ENCODE measurements at places on chromosomes 3 and 15. TPM values are rescaled to one million over a fixed set of nuclear protein-coding genes. Genes with fewer than 3 reads are reported as not detected.

OCA2 gene
- total RNA-seq = 0.38 TPM

DNA sequence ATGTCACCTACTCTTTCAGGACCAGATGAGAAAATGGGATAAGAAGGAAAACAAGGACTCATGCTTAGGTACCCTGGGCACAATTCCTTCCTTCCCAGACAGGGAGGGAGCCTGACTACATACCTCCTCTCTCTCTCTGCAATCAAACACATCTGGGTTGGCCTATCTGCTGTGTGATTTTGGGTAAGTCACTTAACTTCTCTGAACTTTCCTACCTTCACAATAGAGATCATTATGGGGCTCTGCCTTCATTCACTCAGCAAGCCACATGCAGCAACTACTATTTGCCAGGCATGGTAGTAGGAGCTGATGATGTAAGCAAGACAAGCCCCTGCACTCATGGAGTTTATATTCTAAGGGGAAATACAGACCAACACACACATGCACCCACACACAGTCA is 251.2 kb downstream of the SHQ1 start:
- no peak for ATAC-seq

ACP3 gene
- total RNA-seq = not detected

DNA sequence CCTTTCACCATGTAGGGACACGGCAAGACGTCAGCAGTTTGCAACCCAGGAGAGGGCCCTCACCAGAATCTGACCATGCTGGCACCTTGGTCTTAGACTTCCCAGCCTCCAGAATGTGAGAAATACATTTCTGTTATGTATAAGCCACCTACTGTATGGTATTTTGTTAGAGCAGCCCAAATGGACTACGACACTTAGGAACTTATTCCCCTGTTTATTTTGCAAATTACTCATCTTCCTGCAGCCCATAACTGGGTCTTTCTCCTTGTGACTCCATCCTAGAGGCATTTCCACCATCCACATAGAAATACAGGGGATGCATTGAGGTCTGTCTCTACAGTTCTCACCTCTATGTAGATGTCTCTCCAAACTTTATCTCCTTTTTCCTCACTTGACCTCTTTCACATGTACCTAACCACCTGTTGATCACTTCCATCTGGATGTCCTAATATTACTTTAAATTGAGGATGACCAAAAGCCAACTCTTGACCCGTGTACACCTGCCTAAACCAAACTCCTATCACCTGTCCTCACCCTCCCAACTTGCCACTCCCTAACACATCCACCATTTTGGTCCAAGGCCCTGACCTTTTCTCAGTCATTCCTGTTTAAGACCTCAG is 406.0 kb upstream of the WNT5A start:
- no peak for ATAC-seq

DNA sequence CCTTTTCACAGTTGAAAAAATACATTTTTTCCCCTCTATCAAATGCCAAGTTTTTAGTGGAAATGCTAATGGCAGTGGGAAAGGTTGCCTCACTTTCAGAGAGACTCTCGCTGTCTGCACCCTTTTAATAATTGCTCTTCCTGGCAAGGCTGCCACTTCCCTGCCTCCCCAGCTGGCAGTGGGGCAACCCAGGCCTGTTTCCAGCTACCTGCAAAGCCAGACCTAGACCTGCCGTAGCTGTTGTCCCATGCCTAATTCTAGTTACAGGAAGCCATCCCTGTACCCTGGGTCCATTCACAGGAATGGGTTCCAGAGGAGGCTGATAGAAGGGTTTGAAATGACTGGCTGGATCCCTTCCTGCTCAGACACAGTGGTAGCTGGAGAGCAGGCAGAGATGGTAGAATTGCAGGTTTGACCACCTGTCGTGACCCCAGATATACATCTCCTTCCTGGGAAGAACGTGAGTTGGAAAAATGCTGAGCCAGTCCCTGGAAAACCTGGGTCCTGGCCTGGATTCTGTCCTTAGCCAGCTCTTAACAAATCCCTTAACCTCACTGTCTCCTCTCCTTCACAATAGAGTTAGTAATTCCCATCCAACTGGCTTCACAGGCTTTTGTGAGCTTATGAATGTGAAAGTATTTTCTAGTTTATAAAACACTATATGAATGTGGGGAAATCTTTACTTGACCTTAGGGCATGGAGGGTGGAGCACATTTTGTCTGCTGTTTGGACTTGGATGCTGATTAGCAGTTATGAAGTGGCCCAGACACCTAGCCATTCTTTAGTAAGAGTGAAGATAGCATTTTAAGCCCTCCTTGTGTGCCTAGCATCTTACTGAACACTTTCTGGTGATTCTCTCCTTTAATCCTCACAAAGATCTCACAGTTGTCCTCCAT is 12.9 kb upstream of the ALPK3 start:
- no peak for ATAC-seq

GRCh38 chr15:56490461-56490860 is 25.5 kb upstream of the MNS1 start:
- no peak for ATAC-seq

DAZL gene
- 0.05 TPM for total RNA-seq

- no peak for ATAC-seq
Observed at GRCh38 chr3:98809557-98809956, 46.4 kb downstream of the ST3GAL6 start.

BNC1 gene
- 0.18 TPM for total RNA-seq

DNA sequence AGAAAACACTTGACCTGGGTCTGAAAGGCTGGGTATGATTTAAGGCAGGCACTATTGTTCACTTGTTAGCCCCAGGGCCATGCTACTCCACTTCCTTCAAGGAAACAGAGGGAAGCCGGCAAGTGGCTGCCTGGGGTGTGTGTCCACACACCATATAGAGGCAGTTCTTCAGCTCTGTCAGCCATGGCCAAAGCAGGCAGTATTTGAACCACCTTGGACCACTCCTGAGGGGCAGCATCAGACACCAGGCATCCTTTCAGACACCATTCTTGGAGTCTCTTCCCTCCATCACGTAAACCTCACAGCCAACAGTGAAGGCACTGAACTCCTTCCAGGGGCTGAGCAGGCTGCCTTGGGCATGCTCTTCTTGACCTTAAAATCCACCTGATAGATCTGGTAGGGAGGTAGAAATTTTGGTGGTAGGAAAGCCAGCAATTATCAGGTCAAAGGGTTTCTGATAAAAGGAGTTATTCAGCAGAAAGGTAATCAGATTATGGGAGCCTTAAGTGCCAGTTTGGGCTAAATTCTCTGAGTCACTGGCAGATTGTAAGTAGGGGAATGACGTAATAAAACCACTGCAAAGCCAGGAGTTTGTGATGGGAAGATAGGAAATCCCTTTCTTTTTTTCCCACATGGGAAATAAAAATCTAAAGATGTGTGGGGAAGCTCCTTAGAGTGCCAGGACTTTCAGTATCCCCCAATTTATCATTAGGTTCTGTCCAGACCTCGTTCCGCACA is 20.2 kb downstream of the TGFBR2 start:
- ATAC-seq = no peak

DNASE1L3 gene
- total RNA-seq = not detected

FEZF2 gene
- total RNA-seq = not detected
